Muscle of arm (tissue), 14 donors: ENCODE measurements at places on chromosomes 6 and 20. TPM values are rescaled to one million over a fixed set of nuclear protein-coding genes. Genes with fewer than 3 reads are reported as not detected.

TGM3 gene
- polyA plus RNA-seq, result 0.16 TPM

PHF10 gene
- 101 TPM for polyA plus RNA-seq

KIF6 gene
- polyA plus RNA-seq, result 1.1 TPM

ZSCAN31 gene
- polyA plus RNA-seq, result 8.1 TPM

WFDC5 gene
- 0.30 TPM for polyA plus RNA-seq

MLN gene
- not detected for polyA plus RNA-seq

BMP7 gene
- not detected for polyA plus RNA-seq

- peak; percentile 69 for DNase-seq
These were observed 673 bp downstream of the MARCKS start for GRCh38 chr6:113857556-113858479.

- no peak for DNase-seq
These were observed 29.8 kb upstream of the MCHR2 start for GRCh38 chr6:100023798-100024197.

DNA sequence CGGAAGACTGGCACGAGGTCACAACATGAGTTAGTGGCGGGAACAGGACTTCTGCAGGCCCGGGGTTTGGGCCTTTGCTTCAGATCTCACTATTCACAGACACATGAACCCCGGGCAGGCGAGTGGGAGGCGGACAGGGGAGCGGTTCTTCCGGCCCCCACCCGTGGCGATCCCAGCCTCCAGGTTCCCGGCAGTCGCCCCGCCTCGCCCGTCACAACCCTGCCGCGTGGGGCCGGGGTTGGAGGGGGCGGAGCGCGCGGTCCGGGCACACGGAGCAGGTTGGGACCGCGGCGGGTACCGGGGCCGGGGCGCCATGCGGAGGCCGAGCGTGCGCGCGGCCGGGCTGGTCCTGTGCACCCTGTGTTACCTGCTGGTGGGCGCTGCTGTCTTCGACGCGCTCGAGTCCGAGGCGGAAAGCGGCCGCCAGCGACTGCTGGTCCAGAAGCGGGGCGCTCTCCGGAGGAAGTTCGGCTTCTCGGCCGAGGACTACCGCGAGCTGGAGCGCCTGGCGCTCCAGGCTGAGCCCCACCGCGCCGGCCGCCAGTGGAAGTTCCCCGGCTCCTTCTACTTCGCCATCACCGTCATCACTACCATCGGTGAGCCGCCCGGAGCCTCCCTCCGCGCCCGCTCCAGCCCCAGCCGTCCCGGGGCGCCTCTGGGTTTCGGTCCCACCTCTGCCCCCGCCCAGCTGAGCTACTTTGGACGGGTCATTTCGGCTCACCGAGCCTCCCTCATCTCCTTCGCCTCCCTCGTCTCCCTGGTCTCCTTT lies at the start of gene KCNK15:
Gene KCNK15, plus strand, starts transcription at position 268 of the 769 bp plus-strand sequence. Its CDS starts 46 bp downstream, at position 314.
- peak; percentile 23 for DNase-seq

GRCh38 chr20:56187534-56188165 lies 60.9 kb upstream of the MC3R start:
- peak; percentile 12 for DNase-seq

GRCh38 chr6:12152023-12152970 lies 137.9 kb upstream of the EDN1 start:
- no peak for DNase-seq

- DNase-seq, result no peak
These were observed 480.7 kb downstream of the CD83 start for GRCh38 chr6:14598017-14598864.

DNA sequence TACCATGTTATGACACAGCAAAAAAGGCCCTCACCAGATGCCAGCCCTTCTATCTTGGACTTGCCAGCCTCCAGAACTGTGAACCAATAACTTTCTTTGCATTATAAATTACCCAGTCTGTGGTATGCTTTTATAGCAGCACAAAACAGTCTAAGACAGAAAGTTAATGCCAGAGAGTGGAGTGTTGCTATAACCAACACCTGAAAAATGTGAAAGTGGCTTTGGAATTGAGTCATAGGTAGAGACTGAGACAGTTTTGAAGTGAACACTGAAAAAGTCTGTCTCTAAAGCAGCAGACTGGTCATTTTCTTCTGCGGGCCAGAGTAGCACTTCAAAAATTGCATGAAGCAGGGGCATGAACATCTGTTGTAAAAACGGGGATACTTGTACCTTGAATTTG lies 28.0 kb upstream of the ASIP start:
- no peak for DNase-seq

- DNase-seq, result peak; percentile 66
These were observed 81.0 kb downstream of the GPX5 start for GRCh38 chr6:28606424-28607391.

GRCh38 chr20:57594092-57594951 lies 25.9 kb downstream of the ZBP1 start:
- DNase-seq, result peak; percentile 63

DNA sequence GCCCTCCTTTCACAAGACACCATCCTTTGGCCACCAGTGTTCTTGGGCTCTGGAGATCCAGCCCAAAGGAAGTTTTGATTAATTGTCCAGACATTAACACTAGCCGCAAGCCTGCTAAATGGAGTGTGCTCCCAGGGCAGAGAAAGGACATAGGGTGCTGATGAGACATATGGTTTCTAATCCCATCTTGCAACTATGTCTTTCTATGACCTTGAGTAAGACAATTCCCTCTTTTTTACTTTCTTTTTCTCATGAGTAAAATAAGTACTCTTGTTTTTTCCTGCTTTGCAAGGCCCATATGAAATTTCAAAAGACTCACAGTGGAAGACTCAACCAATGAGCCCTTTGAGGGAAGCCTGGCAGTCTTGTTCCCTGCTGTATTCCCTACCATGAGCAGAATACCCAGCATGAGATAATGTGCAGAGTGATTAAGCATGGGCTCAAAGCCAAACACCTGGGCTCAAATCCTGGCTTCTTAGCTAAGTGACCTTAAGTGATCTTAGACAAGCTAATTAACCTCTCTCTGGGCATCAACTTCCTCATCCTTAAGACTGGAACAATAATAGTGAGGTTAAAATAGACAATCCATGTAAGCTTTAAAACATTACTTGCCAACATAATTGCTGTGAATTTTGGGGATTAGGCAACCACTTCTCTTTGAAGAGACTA lies at the start of gene WFDC10B:
Gene WFDC10B, minus strand, starts transcription at position 51 of the 669 bp plus-strand sequence. CDS start 19,027 bp downstream, outside the sequence.
- DNase-seq, result peak; percentile 1

DNA sequence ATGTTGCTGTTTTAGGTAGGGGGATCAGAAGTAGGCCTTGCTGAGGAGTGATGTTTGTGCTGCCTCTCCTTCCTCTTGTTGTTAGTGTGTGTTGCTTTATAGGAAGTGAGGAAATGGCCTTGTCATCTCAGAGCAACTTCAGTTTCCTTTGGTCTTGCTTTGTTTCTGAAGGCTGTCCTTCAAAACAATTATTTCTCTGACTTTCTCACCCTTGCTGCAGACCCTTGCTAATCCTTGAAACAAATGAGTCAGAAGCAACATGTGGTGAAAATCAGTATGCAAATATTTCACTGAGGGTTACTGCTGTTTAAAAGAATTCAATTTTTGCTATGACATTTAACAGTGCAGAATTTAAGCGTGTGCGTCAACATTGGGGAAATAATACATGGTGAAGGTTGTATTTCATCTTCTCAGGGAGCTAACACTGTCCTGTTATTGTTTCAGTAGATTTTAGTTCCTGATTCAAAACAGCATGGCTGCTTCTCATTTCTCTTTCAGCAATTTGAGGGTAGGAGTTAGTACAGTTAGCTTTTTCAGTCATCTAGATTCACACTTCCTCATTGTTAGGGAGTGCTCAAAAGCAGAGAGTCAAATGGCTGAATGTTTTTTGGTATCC lies 13.8 kb downstream of the RNF144B start:
- DNase-seq, result no peak

DNA sequence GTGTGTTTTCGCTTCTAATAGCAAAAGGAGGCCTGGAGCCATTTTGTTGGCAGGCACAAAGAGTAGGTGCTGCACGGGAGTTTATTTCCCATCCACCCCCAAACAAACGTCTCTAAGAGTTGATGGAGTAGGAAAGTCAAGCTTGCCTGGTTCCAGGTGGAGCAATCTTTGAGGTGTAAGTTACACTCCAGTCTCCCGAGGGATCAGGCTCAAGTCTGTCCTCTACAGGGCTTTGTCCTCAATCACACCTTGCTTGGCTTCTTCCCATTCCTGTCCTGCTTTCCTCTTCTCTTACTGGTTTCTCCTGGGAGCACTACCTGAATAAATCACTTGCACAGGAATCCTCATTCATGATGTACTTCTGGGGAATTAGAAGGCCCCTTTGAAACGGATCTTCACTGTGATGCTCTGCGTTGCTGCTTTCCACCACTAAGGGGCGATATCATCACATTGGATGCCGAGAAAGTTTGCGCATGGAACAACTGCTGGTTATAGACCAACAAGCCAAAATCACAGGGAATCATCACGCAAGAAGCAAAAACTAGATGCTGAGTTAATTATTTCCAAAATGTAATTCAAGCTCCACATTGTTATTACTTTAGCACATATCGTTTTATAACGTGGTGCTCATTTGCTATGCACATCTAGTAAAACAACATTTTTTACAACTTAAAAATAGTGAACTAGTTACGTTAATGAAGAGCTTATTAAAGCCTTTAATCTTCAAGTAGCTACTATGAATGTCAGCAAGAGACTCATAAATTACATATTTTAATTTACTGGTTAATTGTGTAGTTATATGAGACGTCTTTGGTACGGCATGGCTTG lies 156.8 kb downstream of the DNAH8 start:
- peak; percentile 55 for DNase-seq

DNA sequence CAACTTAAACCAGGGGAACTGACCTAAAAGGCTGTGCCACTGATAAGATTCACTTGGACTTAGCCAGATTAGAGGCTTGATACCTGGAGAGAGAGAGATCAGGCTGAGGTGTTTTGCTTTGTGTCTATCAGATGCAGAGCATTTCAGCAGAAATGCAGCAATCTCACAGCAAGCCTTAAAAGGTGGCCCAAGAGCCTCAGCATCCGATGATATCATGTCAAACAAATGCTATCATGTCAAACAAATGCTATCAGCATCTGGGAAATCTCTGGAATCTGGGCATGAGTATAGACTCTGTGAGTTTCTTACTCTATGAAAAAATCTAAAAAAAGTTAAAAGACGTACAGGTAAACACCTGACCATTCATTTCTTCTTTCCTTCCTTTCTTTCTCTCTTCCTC lies 718.9 kb downstream of the EYS start:
- DNase-seq, result no peak

GRCh38 chr6:144156338-144156737 lies 6.0 kb downstream of the STX11 start:
- DNase-seq, result no peak

- no peak for DNase-seq
These were observed 6.1 kb downstream of the EZR start for GRCh38 chr6:158813032-158813431.
